ENCODE measurements at places on chromosomes 5 and 9.

DNA sequence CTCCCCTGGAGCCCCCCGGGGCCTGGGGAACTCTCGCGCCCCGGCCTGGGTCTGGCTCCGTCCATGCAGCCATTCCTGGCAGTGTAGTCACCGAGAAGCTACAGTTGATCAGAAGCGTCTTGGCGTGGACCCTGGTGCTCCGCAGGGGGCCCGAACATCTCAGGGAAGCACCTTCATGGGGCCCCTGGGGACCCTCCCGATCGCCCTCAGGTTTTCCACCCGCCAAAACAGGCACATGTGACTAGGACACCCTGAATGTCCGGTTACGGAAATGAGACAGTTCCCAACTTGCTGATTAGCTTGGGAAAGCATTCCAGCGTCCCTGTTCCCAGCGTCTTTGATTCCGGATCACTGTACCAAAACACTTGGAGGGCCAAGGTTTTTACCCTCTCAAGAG lies 472 bp downstream of the FBXO4 start:
- no peak for DNase-seq

- DNase-seq = no peak
These were observed 72.5 kb upstream of the SPEF2 start for GRCh38 chr5:35545190-35545589.

GRCh38 chr5:14415024-14415697 lies 166.4 kb upstream of the OTULINL start:
- no peak for DNase-seq

DNA sequence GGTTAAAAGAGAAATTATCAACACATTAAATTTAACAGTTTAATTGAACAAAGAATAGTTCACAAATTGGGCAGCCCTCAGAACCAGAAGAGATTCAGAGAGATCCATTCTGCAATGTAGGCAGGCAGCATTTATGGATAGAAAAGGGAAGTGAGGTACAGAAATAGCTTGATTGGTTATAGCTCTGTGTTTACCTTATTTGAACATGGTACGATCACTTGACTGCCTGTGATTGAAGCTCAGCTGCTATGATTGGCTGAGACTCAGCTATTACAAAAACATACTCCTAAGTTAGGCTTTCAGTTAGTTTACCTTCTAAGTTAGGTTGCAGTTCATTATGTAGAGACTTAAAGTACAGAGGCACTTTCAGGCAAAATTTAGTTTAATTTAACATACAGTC lies 7.3 kb downstream of the CNTRL start:
- DNase-seq = no peak

DNA sequence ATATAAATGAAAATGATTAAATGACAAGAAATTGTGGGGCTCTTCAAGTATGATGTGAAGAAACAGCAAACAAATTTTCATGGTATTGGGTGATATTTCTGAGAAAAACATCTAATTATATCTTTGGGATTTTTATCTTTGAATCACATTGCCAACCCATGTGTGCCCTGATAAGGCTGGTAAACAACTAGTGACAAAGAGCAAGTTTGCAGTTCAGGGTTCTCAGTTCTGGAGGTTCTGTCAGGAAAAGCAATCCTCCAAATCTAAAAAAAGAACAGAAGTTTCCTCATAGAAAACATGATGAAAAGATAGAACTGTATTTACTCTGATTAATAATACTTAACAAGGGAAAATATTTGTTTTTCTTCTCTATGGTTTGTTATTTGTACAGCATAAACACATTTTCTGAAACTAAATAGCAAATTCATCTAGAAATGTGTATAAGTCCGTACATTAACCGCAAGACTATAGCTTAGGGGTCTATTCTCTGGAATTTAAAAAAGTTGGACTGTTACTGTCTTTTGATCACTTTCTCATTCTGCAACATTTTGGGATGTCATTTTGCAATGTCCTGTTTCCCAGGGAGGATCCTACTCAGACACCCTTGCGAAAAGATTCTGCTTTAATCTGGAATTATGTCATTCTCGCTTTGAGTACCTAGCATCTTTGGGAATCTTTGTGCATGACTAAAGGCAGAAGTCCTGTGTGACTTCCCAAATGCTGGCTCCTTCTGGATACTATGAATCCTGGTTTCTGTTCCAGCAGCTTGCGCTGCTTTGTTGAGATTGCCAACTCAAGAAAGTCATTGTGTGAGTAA lies 308.5 kb downstream of the ADGRV1 start:
- no peak for DNase-seq

DNA sequence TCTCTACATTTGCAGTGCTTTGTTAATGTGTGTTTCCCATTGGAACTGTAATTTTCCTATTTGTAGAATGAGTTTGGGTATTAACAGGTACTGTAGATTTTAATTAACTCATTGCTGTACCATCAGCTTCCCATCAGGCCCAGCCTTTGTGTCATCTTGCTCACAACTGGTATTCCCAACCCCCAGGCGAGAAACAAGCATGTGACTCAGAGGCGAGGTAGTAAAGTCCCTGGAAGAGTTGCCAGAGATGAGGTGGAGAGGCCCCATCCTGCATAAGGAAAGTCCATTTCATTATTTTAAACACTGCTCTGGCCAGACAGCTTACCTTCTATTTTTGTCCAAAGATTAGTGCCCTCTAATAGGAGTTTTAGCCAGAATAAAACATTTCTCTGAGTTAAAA lies 29.9 kb downstream of the ADCY2 start:
- no peak for DNase-seq

DNA sequence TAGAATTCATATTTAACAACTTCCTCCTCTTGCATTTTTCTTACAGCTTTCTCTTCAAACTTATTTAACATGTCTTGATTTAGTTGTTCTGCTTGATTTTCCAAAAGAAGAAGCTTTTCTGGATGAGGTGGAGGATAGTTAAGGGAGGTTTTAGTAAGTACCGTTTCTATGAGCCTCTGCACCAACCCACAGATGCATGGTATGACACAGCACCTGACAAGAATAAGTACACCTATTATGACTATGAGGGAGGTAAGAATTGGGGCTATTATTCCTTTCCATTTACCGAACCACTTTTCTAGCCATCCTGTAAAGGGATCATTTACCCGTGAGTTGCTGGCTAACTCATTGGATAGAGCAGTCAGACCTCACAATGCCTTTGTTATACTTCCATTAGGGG lies 2.5 kb upstream of the HMGCS1 start:
- no peak for DNase-seq
